ENCODE measurements at places on chromosomes 2 and 18.

- DNase-seq, result no peak
Observed at GRCh38 chr2:152336119-152336853, 1.3 kb downstream of the FMNL2 start.

DNA sequence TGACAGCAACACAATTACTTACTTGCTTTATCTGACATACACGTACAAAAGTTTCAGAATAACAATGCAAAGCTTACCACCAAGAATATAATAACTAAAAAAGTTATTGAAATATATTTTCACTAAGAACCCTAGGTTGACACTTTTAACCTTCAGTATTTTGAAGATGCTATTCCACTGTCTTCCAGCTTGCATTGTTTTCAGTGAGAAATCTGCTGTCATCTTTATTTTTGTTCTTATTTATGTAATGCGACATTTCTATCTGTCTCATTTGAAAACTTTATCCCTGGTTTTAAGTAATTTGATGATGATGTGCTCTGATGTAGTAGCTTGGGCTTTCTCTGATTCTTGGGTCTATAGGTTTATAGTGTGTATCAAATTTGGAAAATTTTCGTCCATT is 165.0 kb upstream of the SMIM21 start:
- DNase-seq, result no peak

DNA sequence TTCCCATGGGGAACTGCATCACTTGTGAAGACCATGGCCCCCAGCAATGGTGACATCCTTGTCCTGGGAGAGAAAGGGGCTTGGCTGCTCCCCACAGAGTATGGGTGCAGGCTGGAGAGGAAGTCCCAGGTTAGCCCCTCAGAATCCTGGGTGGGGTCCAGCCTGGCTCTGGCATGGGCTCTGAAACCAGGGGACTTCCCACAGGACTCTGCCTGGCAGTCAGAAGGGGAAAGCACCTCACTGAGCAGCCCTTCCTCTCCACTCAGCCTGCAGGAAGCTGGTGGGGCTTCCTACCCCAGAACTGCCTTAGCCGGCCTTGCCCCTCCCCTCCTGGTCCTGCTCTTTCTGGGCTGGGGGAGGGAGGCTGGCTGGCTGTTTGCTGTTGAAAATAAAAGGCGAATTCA is 3.7 kb downstream of the NEURL3 start:
- DNase-seq, result no peak

GRCh38 chr18:50621366-50621765 is 61.5 kb downstream of the MAPK4 start:
- DNase-seq, result no peak

GRCh38 chr2:15828576-15828975 is 111.8 kb upstream of the MYCN start:
- DNase-seq, result no peak

- DNase-seq, result no peak
Observed at GRCh38 chr2:217162533-217162932, 302.7 kb upstream of the TNP1 start.

- DNase-seq, result peak; percentile 73
Observed at GRCh38 chr18:53838746-53839145, 385.7 kb downstream of the MBD2 start.

DNA sequence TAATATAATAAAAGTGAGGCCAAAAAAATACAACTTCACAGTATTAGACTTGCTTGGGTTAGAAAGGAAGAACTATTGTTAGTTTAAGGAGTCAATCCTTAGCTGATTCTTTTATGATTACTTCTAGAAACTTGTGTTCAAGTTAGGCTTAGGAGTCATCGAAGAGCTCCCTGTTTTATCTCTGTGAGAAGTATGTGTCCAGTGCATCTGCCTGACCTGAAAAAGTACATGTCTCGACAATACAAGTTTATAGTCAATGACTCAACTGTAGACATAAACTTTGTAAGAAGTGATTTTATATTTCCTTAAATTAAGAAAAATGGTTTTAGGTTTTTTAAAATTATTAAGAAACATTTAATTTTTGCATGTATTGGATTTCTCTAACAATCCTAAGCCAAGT is 571.2 kb downstream of the ZEB2 start:
- DNase-seq, result no peak

DNA sequence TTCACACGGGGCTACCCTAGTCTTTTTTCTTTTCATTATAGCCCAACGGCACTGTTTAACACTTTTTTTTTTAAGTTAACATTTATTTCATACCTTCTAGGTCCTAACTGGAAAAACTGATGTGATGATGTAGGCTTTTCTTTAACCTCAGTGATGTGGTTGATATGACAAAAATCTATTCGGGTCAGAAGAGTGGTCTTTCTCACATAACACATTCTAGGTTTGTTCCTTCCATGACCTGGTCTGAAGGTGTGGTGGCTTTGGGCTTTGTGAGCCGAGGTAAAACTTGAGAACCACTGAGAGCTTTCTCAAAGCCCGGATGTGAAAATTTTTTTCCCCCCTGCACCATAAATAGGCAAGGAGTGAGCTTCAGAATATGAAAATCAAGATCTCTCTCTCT is 44.2 kb downstream of the GPD2 start:
- DNase-seq, result no peak

GRCh38 chr2:128642316-128642715 is 323.6 kb upstream of the HS6ST1 start:
- DNase-seq, result no peak

GRCh38 chr18:48950536-48951447 is at the start of gene SMAD7:
TSS of gene SMAD7 (minus strand) at chr18:48950965. CDS start at chr18:48950424, 541 bp downstream.
- DNase-seq, result no peak

DNA sequence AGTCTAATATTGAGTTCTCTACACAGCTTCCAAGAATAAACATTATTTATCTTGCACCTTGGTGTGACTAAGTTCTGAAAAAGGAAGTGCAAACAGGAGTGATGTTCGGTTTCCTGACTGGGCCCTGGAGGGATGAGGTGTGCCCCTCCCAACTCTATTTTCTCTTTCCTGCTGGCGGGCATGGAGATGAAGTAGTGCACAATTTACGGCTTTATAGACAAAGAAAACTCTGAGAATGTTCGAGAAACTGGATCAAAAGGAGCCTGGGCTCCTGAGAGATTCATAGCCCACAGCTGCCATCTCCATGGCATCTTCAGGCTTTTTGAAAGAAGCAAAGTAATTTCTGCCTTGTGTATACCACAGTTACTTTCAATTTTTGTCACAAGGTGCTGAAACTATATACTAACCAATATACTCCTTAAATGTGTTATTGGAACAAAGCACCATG is 22.3 kb downstream of the LRATD1 start:
- DNase-seq, result no peak

GRCh38 chr2:139813340-139813739 is 1033.2 kb upstream of the NXPH2 start:
- DNase-seq, result no peak

DNA sequence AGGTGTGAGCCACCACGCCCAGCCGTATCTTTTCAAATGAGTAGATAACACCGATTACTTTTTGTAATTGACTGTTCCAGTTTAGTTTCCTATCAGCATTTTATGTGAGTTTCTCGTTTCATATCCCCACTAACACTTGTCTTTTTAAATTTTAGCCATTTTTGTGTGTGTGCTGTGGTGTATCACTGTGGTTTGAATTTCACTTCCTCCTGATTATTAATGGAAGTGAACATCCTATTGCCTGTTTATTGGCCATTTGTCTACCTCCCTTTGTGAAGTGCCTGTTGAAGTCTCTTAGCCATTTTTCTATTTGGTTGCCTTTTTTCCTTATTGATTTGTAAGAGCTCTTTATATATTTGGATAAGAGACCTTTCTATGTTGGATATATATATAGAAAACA is 91.7 kb upstream of the STON1 start:
- no peak for DNase-seq

DNA sequence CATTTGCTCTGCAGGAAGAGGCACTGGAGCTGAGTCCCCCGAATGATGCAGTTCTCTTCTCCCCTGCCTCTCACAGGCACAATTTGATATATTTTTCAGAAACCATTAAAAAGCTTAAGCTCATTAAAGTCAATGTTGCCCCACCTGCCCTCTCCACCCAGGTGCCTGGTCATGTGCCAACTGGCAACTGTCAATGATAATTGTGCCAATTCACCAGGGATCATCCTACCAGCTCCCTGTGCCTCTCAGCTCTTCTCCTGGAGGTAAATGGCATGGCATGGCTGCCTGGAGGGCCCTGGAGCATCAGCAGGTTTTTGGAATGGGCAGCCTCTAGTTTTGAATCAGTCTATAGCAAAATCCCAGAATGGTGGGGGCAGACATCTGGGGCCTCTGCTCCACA is 279.6 kb upstream of the ID2 start:
- DNase-seq, result no peak
